ENCODE measurements at places on chromosomes 13 and 19.

DNA sequence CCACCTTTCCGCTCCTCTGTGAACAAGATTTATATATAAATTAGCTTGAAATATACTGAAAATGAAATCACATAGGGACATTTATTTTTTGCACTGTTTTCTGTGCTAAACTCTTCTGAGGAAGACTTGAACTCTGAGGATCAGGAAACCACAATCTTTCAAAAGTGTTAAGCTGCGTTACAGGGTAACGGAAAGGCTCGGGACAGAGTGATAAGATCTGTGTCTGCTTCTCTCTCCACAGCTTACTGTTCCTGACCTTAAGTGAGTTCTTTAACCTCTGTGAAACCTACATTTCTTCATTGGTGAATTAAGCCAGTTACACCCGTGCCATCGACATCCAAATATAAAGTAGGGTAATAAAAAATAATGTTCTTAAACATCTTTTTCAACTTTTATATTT, 38.9 kb downstream of the DACH1 start:
- no peak for DNase-seq

DNA sequence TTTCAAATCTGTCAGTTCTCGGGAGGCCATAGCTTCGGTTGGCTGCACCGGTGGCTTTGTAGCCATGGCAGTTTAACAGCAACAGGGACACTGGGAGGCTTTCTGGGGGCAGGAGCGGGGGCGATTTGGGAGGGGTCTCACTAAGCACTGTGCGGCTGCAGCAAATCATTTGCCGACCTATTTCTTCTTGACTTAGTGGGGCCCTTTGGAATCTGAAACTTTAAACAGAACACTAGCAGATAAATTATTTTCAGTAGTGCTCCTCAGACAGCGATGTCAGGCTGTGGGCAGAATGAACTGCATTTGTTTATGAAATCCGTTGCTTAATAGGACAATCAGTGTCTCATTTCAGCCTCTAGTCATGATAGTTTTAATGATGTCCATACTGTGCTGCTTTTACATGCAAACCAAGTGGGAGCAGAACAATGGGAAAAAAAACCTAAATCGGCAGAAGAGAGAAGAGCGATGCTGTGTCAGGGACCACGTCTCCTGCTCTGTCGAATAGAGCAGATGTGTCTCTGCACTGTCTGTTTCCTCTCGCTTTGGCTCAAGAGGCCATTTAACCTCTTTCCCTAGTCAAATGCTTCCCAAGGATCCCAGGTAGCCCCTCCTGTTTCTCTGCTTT, 211.9 kb downstream of the OLFM4 start:
- no peak for DNase-seq

GRCh38 chr13:26376430-26376829, 122.5 kb downstream of the CDK8 start:
- no peak for DNase-seq

- DNase-seq = no peak
Observed at GRCh38 chr19:15701757-15702533, 25.9 kb upstream of the OR10H2 start.

GRCh38 chr19:3697094-3697493, 3.2 kb downstream of the PIP5K1C start:
- no peak for DNase-seq

- DNase-seq = no peak
Observed at GRCh38 chr19:10553943-10554381, 10.3 kb downstream of the ATG4D start.

DNA sequence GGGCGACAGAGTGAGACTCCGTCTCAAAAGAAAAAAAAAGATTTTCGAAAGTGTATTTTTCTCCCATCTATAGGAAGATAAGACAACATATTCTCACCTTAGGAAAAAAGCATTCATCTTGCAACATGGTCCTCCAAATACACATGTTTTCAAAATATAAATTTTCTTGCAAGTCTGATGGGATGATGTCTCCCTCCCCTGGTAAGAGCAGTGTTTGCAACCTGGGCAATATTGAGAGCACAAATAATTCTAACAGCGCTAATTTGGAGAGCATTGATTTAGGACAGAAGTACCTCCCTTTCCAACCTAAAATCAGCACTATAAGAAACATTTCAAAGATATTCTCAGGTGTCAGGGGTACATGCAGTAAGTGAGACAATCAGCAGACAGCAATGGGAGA, 61.0 kb upstream of the SHISA2 start:
- DNase-seq = no peak

GRCh38 chr19:34678085-34678412, 571 bp downstream of the ZNF302 start:
- DNase-seq = no peak

DNA sequence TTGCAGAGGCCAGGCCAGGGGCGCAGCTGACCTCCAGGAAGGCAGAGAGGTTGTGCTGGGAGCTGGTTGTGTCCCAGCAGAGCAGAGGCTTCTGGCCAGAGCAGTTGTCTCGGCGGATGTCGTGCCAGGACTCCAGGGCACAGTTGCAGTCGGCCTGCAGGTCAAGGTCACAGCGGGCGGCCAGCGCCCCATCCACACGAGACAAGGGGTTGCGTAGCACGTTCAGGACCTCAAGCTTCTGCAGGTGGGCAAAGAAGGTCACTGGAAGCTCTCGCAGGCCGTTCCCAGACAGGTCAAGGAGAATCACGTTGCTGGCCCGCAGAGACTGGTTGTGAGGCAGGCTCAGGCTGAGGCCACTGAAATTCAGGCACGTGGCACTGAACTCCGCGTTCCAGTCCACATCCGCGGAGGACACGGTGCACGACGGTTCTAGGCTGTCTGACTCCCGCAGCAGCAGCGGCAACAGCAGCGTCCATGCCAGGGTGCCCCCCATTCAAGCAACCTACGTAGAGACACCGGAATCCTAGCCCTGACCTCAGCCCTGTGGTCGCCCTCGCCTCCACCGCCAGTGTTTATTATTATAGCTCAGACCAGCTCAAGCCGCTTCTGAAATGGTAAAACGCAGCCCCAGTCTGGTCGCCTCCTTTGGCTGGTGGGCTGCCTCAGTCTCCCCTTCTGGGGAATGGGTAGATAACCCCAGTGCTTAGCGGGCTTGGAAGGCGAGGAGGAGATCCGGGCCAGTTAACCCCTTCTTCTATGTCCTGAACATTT, 766 bp downstream of the LRRC25 start:
- no peak for DNase-seq

DNA sequence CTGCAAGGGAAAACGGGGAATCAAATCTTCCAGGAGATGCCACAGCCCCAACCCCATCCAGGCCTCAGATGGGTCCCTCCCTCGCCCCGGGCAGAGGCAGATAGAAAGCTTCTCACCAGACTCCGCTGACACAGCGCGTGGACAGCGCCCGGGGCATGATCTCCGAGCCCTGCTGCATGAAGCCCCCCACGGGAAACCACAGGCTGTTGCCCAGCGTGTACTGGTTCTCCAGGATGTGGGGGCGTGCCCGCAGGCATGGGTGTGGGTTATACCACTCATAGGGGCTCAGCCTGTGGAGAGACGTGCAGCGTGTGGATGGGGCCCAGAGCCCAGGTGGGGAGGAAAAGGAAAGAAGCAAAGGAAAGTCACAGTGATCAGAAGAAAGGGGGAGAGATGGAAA, 27.2 kb upstream of the ATP1A3 start:
- no peak for DNase-seq

- DNase-seq = no peak
Observed at GRCh38 chr19:4035582-4035981, 28.0 kb downstream of the PIAS4 start.

- no peak for DNase-seq
Observed at GRCh38 chr13:54799621-54800226, 1771.1 kb downstream of the OLFM4 start.

- peak; percentile 38 for DNase-seq
Observed at GRCh38 chr19:57816652-57817051, 1.9 kb upstream of the ZNF552 start.

DNA sequence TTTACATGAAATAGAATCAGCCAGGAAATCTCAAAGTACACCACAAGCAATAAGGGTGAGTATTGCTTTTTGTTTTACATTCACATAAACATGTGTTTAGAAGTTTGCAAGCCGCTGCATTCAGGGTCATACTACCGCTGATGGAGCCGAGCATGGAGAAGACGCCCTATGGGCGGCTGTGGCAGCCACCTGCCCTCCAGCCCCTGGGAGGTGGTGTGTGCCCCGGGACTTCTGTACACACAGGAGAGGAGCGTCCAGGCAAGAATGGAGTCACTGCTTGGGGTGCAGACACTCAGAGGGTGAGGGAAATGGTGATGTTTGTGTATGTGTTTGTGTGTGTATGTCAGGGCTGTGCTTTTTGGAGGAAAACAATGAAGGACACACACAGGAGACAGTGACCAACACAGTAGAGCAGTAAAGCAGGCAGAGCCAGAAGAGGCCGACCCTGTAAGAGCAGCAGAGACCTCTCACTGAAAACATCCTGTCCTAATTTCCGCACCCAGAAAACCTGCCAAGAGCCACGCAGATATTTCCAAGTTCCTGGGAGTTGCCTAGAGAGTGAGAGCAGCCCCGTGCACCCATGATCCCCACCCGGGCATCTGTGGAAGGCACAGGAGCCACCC, 108.1 kb upstream of the GJB6 start:
- DNase-seq = no peak

DNA sequence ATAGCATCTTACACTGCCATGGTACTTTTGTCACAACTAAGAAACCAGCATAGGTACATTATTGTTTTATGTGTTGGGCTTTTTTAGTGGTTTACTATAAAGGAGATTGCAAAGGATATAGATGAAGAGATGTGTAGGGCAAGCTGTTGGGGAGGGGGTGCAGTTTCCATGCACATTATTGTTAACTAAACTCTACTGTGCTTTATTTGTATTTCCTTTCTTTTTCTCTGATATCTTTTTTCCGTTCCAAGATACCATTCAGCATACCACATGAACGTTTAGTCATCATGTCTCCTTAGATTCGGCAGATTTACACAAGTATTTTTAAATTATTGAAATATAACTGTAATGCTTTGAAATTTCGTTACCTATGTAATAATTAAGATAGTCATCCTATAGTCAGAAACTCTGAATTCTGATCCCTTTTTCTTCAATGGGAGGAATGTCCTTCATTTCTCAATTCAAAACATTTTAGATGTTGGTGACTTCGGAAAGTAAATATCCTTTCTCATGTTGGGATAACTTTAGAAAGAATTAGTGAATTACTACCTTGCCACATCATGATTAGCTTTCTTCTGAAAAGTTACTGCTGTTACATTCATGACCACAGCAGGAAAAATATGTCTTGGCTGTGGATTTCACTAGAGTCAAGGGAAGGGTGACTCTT, 82.8 kb downstream of the FRY start:
- peak; percentile 26 for DNase-seq

DNA sequence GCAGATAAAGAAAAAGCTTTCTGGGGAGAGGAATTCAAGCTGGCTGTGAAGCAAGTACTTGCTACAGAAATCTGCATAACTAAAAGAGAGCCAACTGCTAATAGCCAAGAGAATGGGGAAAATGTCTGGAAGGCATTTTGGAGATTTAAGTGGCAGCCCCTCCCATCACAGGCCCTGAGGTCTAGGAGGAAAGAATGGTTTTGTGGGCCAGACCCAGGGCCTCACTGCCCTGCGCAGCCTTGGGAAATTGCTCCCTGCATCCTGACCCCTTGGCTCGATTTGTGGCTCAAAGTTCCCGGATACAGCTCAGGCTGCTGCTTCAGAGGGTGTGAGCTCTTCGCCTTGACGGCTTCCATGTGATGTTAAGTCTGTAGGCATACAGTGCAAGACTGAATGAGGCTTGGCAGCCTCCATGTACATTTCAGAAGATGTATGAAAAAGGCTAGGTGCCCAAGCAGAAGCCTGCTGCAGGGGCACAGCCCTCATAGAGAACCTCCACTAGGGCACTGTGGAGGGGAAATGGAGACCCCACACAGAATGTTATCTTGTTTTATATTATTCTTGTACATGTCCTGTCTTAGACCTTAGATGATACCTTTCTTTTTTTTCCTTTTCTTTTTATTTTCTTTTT, 34.4 kb downstream of the MZT1 start:
- no peak for DNase-seq

GRCh38 chr13:43422116-43422515, 364.7 kb downstream of the ENOX1 start:
- no peak for DNase-seq

DNA sequence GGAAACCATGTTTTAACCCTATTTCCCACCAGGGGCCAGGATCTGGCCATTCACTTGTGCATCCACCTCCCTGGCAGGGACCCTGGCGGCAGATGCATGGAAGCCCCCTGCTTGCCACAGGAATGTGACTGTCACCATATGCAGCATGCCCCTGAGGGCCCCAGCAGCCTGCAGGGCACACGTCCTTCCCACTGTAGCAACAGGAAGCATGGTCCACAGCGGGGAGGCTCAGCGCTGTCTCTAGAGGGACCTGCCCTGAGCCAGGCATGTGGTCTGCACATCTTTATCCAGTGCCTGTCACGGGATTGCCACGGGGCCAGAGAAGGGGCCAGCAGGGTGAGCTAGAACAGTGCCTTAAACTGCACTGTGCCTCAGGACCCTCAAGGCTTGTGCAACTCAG, 34.9 kb upstream of the MCF2L start:
- DNase-seq = no peak

GRCh38 chr13:46641274-46642081, 88.5 kb downstream of the LRCH1 start:
- DNase-seq = peak; percentile 43

DNA sequence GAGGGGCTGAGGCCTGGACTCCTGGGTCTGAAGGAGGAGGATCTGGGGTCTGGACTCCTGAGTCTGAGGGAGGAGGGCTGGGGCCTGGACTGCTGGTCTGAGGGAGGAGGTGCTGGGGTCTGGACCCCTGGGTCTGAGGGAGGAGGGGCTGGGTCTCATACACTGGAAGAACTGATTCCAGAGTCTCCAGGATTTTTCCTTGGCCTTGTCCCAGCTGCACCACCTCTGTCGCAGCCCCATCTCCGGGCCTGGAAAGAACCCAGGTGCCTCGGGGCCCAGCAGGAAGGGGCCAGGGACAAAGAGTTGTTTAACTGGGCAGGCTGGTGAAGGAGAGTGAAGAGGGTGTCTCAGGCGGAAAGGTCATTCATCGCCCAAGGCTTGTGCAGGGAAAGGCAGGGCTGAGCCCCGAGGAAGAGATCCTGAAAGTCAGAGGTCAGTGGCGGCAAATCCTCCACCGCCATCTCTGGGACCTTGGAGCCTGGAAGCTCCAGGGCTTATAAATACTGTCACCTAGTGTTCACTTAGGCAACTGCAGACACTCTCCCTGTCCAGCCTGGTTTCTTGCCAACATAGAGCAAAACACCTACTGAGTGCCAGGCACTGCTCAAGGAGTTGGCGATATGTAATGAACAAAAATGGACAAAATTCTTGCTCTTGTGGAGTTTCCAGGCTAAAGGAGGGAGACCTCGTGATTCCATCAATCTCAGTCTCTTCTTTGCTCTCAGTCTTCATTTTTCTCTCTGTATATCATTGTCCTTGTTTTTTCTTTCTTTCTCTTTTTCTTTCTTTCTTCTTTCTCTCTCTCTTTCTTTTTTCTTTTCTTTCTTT, 4.4 kb upstream of the KCNN4 start:
- peak; percentile 89 for DNase-seq

DNA sequence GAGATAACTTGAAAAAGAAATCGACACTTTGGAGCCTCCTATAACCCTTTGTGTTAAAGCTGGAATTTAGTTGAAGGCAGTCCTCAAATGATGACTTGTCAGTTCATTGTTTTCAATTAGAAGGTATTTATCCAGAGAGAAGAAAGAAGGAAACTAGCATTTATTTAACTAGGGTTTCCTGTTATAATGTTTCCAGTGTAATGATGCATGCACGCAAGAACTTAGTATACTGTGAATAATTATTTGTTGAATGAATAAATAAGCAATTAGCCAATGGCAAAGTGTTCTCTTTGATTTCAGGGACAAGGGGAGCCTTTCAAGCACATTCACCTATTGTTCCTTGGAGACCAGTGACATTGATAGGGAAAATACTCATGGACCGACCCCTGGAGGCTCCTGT, 307.4 kb downstream of the KLF5 start:
- DNase-seq = no peak

- DNase-seq = no peak
Observed at GRCh38 chr19:5782945-5783919, 1.3 kb downstream of the PRR22 start.

Measured in inflammatory macrophage treated with lipopolysaccharide for 4 hours (primary cell).